ENCODE measurements at places on chromosomes 13 and 19. TPM values are rescaled to one million over a fixed set of nuclear protein-coding genes. Genes with fewer than 3 reads are reported as not detected.

The VN1R4 gene
- polyA plus RNA-seq = not detected

The ADGRE2 gene
- 0.02 TPM for polyA plus RNA-seq

The GAPDHS gene
- polyA plus RNA-seq = not detected

GRCh38 chr19:50507376-50507775 is 3.6 kb downstream of the JOSD2 start:
- no peak for DNase-seq

DNA sequence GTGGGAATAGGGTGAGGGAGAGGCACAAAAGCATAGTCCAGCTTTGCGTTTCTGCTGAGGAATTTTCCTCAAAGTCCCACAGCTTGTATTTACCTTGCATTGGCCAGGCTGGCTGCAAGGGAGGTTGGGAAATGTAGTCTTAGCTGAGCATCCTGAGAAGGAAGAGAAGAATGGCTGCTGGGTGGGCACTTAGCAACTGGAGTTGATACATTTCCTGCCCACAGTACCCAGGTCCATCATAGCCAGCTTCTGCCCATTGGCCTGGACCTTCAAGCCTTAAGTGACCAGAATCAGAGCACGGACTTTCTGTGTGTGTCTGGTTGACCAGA is 112.4 kb downstream of the SIPA1L3 start:
- DNase-seq = no peak

DNA sequence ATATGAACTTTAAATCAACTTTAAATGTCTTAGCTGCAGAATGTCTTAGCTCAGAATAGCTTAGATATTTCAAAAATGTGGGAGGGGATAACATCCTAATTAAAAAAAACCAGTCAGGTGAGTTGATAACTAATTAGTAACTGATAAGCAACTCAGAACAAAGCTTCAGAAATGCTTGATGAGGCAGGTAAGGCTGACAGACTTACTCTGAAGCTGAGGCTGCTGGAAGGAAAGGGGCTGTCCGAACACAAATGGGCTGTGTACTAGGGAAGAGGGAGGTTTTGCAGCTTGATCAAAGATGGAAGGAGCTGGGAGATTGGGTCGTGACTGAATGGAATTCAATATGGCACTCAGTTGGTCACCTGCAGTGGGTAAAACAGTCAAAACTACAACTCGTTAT is 91.2 kb upstream of the FBXL3 start:
- no peak for DNase-seq

Measured in SK-N-SH (cell line).